Stimulated activated CD4-positive, alpha-beta T cell treated with anti-CD3 and anti-CD28 coated beads, Interleukin-4, amount 100 ng/mL, for 24 hours (primary cell): ENCODE measurements at places on chromosomes 1 and 21.

GRCh38 chr1:89657886-89658285 lies 25.0 kb downstream of the LRRC8C start:
- DNase-seq, result no peak

DNA sequence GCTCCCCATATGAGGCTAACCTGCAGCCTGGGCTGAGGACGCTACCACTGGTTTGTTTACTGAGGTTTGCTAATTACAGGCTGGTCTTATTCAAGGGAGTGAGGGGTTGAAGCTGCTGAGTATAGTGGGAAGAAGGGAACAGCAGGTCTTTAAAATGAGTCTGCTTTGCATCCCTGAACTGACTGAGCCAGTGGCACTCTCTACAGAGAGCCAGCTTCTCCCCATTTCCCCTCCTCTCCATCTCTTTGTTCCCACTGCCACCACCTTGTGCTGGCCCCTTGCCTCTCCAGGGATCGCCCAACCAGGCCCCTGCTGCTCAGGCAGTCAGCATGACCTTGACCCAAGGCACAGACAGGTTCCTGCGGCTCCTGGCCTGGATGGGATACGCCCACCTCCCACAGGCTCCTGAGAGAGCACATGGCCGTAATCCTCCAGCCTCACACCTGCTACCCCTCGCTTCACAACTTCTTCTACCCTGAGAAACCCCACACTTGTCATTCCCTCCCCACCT lies 45.0 kb downstream of the IER5 start:
- no peak for DNase-seq

DNA sequence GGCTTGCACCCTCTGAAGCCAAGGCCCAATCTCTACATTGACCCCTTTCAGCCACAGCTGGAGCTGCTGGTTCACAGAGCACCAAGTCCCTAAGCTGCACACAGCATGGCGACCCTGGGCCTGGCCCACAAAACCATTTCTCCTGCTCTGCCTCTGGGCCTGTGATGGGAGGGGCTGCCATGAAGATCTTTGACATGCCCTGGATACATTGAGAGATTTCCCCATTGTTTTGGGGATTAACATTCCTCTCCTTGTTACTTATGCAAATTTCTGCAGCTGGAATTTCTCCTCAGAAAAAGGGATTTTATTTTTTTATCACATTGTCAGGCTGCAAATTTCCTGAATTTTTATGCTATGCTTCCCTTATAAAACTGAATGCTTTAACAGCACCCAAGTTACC lies 235.8 kb downstream of the COL11A1 start:
- no peak for DNase-seq

DNA sequence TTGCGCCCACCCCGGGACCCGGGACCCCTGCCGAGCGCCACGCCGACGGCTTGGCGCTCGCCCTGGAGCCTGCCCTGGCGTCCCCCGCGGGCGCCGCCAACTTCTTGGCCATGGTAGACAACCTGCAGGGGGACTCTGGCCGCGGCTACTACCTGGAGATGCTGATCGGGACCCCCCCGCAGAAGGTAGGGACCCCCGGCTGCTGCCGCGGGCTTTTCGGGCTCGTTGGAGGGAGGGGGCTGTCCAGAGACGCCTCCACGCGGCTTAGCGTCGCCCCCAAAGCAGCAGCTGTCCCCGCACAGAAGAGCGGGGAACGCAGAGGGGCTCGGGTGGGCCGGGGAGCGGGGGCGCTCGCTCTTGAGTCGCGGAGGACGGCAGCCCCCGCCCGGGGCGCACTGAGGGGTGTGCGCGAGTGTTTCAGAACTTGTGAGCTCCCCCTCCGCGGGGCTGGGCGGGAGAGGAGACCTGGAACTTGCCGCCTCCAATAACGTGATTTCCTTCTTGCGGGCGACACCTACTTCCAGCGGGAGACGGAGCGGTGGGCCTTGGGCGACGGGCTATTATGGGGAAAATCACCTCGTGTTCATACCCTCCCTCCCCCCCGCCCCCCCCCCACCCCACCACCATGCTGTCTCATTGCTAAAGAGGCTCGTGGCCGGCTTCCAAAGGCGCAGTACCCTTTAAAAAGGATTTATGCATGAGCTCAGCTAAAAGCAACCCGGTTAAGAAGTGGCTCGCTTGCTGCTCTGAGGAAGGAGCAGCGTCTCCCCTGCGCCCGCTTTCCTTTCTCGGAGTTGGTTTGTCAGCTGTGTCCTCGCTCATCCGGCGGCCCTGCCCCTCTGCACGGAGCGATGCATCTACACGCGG lies 664 bp downstream of the BACE2 start:
- no peak for DNase-seq

- DNase-seq, result no peak
Observed at GRCh38 chr1:7613851-7614205, 157.3 kb upstream of the VAMP3 start.

GRCh38 chr1:11358984-11359383 lies 86.0 kb downstream of the UBIAD1 start:
- no peak for DNase-seq

DNA sequence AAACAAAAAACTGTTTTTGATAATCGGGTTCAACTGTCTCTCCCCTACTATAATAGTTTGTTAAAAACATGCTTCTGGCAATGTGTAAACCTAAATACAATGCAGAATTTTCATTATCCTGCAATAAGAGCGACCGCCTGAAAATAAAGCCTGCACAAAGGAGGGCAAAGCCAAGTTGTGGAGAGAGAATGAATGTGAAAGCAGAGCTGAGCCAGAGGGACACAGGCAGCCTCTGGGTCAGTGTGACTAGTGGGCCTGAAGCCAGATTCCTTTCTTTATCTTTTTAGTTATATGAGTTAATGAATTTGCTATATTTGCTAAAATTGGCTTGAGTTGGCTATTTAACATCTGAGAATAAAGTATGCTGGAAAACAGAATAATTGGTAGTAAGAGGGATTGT lies 615.2 kb downstream of the PLA2G4A start:
- DNase-seq, result no peak

- DNase-seq, result no peak
Observed at GRCh38 chr1:40389871-40390560, 16.5 kb downstream of the SMAP2 start.

DNA sequence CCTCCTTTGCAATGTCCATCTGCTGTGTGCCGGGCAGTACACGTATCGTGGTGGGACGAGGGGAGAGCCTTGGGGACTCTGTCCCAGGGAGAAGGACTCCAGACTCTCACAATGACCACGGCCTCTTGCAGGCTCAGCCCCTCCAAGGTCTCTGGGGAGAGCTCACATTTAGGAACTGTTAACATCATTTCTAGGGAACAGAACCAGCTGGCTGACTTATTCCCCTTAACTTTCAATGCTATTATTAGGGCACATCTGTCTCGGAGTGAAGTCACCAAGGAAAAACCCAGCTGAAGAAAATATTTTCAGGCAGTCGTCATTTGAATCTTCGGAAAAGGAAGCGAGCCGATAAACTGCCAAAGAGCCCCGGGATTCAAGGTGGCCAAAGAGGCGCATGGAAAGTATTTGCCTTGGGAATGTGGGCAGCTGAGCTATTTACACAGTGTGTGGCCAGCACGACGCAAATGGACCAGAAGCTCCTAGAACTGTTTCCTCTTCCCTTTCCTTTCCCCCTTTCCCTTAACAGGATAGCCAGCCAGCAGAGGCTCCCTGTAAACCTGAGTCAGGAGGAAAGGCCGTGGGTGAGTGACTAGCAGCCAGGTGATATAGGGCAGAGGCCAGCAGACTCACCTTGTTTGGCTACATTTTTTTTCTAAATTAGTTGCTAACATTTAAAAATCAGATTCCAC lies 74.5 kb downstream of the ITPKB start:
- no peak for DNase-seq

DNA sequence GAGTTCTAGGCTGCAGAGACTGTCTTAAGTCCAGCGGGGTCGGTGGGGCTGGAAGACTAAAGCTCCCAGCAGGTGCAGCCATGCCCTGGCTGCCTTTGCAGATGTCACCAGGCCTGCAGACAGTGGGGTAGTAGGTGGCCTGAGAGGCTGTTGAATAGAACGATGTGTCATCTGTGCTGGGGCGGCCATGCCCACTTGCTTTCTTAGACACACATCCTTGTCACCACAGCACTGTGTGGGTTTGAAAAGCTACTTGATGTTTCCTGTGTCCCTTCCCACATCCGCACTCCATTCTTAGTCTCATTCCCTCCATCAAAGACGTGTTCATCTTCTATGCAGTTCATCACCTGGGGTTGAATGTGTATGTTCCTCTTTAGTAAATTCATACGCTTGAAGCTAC lies 184.5 kb upstream of the TMEM51 start:
- peak; percentile 18 for DNase-seq

DNA sequence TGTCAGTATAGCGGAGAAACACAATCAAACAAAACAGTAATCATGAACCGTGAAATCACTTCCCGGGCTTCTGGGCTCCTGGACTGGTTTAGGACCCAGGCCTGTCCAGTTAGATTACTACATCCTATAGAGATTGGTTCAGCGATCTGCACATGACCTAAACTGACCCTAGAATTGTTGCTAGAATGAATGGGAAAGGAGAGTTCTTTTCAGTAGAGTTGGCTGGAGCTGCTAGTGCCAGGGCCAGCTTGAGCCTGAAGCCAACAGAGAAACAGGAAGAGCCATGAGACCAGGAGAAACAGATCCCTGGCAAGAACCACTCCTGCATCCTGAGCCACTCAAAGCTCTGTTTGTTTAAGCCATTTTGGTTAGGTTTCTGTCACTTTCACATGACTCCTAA lies 474.3 kb upstream of the C1orf87 start:
- no peak for DNase-seq

GRCh38 chr1:43265431-43265830 lies 4.4 kb upstream of the TMEM125 start:
- no peak for DNase-seq

- no peak for DNase-seq
Observed at GRCh38 chr1:167428395-167428794, 89.9 kb downstream of the CD247 start.

DNA sequence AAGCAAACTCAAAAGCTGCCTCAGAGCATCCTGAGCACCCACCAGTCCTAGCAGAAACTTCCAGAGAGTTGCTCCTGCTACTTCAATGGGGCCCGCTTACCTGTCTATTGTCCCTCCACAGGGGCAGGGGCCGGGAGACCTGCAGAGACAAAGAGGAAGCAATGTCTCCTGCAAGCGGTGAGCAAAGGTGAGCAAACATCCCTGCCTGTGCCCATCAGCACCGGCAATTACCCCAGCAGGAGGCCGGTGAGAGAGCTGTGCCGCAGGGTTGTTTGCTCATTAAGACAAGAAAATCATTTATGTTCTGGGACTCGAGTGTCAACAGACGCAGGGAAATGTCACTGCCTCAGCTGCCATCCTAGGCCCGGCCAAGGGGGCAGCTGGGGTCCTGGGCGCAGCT lies 53.8 kb upstream of the TARDBP start:
- DNase-seq, result no peak

DNA sequence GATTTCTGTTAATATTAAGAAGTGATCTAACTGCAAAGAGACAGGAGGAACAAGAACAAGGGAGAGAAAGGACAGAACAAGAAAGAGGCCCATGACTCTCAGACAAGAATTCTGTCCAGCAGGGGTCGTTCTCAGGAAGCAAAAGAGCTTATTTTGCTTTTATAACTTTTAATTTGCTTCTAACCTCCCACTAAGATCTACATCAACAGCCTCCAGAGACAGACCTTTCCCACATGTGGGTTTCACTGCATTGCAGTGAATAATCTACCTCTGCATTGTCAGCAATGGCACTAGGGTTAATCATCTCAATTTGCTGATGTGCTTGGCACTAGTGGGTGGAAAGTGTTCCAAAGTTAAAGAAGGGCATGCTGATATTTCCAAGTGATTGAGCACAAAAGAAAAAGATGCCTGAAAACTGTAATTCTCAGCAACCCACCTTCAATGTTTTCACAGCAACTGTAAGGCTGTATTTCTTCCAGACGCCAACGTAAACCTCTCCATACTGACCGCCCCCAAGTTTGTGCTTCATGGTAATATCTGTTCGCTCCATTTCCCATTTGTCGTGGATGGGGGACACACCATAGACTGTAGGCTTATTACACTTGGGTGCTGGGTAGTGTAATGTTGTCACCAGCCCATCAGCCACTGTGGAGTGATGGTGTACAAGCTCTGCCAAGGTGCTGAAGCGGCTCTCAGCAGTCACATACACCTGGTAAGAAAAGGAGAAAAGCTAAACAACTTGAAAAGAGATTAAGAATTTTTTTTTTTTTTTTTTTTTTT lies 39.5 kb downstream of the TOR3A start:
- DNase-seq, result peak; percentile 60

DNA sequence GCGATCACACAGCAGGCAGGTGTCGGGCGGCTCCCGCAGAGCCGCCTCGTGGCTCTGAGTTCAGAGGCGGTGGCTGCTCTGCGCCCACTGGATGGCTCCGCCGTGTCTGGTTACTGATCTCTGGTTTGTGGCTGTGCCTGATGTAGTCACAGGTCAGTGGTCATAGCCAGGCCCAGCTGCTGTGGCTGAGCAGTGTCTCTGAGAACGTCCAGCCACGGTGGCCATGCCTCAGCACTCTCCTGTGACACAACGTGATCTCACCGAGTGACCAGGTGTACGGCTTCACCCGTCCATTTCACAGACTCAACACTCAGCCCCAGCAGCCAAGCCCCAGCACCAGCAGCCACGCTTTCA lies 61.2 kb downstream of the KCNN3 start:
- no peak for DNase-seq

GRCh38 chr1:94316183-94316582 lies 78.8 kb upstream of the ARHGAP29 start:
- no peak for DNase-seq

GRCh38 chr1:168333562-168334276 lies 53.0 kb downstream of the TBX19 start:
- DNase-seq, result no peak

GRCh38 chr21:40765811-40766210 lies 81.1 kb downstream of the DSCAM start:
- no peak for DNase-seq

DNA sequence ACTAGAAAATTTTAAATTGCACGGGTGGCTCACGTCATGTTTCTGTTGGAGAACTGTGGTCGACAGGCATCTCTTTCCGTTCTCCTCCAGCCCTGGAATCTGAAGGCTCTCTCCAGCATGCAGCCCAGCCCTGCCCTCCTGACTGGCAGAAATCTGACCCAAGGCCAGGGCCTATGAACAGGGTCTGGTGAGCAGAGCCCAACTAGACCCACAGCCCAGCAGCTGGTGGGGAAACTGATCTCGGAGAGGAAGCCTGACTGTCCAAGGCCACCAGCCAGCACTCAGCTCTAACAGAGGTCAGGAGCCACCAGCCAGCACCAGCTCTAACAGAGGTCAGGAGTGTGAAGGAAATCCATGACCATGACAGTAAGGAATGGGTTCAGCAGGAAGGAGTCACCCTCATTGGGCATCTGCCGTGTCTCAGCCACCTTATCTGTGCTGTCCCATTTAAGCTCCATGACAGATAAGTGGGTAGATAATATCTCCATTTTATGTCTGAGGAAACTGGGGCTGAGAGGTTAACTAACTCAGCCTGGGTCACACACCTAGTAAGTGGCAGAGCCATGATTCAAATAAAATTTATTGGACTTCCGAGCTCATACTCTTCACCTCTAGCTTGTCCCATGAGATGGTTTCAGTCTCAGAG lies 20.2 kb upstream of the PKP1 start:
- DNase-seq, result no peak

GRCh38 chr21:46066591-46067331 lies 31.2 kb upstream of the COL6A2 start:
- DNase-seq, result no peak
